Activated CD4-positive, alpha-beta T cell treated with anti-CD3 and anti-CD28 coated beads, Interleukin-2, amount 10 ng/mL, durations not matched to agents 7 days and 5 days (primary cell): ENCODE measurements at places on chromosomes 3 and 15. TPM values are rescaled to one million over a fixed set of nuclear protein-coding genes. Genes with fewer than 3 reads are reported as not detected.

- DNase-seq, result no peak
Observed at GRCh38 chr3:52775877-52776276, 1.5 kb upstream of the ITIH1 start.

GRCh38 chr3:72434296-72434695 lies 413.9 kb downstream of the SHQ1 start:
- no peak for DNase-seq

DNA sequence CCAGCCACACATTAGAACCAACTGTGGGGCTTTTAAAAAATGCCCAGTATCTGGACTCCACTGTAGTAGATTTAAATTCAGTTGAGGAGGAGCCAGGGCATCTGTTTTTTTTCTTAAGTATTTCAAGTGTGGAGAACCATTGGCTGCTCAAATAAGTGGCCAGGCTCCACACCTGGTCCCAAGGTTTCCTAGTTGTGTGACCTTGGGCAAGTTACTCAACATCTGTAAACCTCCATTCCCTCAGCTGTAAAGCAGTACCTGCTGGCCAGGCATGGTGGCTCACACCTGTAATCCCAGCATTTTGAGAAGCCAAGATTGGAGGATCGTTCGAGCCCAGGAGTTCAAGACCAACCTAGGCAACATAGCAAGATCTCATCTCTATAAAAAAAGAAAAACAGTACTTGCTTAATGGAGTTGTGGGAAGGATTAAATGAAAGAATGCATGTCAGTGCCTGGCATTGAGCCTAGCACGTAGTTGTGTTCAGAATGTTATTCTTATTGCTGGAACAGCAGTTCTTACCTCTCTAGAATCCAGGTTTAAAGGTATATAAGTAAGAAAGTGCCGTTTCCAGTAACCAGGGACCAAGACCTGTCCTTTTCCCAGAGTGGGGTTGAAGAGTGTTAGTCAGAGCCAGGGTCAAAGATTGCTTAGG lies 2.0 kb downstream of the PPP1R14D start:
- DNase-seq, result no peak

- no peak for DNase-seq
Observed at GRCh38 chr3:19151171-19151570, 2.9 kb downstream of the KCNH8 start.

DNA sequence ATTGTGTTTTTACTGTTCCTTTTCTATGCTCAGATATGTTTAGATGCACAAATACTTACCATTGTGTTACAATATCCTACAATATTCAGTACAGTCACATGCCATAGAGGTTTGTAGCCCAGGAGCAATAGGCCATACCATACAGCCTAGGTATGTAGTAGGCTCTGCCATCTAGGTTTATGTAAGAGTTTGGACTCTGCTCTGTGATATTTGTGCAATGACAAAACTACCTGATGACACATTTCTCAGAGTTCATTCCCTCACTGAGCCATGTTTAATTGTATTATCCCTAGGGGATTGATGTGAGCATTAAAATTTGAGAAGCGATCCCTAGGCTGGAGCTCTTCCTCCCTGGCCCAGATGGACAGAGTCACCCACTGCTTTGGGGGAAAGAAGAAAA lies 270.0 kb upstream of the PROK2 start:
- no peak for DNase-seq

- DNase-seq, result no peak
Observed at GRCh38 chr3:108940568-108941263, 13.0 kb downstream of the GUCA1C start.

DNA sequence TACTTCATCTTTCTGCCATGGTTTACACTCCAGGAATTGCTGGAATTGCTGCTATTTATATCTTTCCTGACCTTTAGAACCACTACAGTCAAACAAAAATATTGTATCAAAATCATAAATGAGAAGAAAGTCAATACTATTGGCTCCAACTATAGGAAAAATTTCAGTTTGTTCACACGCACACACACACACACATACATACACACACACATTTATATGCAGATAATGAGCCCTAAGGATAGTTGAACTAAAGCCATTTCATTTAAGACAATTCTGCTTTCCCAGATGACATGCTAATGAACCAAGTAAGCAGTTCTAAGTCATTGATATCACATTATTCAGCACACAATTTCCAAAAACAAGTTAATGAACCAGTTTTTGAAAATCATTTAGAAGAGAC lies 627.3 kb downstream of the PLOD2 start:
- DNase-seq, result no peak

The CLDN16 gene
- not detected for total RNA-seq

DNA sequence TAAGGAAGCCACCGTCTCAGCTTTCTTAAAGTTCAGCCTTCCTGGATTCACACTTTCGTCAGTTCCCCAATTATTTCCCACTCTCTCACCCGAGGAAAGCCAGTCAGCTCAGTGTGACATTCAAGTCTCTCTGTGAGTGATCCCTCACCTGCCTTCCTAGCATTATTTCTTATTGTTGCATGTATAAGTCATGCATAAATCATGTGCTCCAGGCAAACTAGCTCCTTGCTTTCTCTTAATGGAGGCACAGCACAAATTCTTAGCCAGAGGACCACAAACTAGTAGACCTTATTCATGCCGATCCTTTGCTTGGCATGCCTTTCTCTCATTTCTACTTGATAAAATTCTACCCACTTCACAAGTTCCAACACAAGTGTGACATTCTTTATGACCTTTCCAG lies 44.3 kb downstream of the CLDN11 start:
- no peak for DNase-seq

DNA sequence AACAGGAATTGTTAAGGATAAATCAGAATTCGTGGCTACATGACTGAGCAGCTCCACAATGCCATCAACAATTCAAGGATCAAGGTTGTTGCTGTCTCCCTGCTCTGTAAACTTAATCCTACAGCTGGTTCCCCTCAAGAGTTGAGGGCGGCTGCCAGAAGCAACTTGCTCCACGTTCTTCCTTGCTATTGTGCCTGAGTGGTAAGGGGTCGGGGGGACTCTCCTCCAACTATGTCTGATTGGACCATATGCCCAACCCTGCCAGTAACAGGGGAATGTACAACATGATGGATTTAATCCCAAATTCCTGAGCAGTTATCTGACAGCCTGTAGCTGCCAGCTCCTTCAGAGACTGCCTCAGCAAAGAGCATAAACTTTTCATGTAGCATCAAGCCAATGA lies 37.9 kb upstream of the MECOM start:
- no peak for DNase-seq

DNA sequence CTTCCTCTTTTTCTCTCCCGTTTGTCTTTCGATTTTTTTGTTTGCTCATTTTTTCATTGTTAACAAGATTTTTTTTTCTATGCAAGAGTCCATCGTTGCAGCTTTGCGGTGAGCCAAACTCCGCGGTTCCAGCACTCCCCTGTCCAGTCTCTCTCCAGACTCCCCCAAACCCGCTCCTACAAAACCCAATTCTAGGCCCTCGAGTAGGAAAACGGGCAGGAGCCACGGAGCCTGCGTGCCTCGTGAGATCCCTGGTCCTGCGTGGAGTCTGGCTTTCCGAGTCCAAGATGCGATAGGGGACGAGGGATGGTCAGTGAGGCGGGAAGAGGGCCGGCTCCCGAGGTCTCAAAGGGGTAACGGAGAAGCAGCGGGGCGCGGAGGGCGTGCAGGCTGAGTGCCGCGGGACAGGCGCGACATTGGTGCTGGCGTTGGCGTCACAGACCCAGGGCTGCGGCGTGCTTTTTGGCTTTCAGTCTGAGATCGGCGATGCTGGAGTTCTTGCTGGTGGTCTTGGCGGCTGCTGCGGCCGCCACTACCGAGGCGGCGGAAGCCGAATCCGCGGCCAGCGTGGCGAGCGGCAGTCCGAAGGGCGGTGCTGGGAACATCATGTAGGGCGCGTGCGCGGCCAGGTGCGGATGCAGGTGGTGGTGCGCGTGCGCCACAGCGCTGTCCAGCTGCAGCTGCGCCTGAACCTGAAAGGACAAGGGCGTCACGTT lies 8.5 kb downstream of the SHOX2 start:
- peak; percentile 67 for DNase-seq

The DYNLT2B gene
- total RNA-seq, result 23.0 TPM

- DNase-seq, result no peak
Observed at GRCh38 chr3:61222467-61222866, 28.8 kb downstream of the FHIT start.

DNA sequence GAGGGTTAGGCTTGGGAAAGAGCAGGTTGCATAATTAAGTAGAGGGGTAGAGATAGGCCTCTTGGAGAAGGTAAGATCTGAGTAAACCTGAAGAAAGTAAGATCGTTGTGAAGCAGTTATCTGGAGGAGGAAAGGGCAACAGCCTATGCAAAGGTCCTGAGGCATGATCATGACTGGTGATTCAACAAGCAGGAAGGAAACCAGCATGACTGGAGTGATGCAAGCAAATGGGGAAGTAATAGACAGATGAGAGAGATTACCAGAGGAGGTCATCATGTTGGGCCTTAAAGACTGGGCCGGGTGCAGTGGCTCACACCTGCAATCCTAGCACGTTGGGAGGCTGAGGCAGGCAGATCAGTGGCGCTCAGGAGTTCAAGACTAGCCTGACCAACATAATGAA lies 360.2 kb downstream of the EPHB1 start:
- no peak for DNase-seq

DNA sequence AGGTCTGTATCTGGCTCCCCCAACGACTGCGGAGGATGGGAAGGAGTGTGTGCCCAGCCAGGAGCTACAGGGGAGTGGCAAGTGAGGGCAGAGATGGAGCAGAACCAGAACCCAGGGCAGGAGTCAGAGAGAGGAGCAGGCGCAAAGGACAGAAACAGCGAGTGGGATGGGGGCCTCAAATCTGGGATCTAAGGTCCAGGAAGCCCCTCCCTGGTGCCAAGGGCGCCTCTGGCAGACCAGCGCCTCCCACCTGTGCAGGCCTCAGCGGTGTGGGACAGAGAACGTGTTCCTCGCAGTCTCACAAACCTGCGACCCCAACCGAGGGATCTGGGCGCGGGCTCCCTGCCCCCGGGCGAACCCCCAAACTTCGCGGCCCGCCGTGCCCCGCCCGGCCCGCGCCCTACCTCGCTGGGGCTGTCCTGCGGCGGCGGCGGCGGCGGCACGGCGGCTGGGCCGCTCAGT lies 301 bp downstream of the PCBP4 start:
- DNase-seq, result no peak

DNA sequence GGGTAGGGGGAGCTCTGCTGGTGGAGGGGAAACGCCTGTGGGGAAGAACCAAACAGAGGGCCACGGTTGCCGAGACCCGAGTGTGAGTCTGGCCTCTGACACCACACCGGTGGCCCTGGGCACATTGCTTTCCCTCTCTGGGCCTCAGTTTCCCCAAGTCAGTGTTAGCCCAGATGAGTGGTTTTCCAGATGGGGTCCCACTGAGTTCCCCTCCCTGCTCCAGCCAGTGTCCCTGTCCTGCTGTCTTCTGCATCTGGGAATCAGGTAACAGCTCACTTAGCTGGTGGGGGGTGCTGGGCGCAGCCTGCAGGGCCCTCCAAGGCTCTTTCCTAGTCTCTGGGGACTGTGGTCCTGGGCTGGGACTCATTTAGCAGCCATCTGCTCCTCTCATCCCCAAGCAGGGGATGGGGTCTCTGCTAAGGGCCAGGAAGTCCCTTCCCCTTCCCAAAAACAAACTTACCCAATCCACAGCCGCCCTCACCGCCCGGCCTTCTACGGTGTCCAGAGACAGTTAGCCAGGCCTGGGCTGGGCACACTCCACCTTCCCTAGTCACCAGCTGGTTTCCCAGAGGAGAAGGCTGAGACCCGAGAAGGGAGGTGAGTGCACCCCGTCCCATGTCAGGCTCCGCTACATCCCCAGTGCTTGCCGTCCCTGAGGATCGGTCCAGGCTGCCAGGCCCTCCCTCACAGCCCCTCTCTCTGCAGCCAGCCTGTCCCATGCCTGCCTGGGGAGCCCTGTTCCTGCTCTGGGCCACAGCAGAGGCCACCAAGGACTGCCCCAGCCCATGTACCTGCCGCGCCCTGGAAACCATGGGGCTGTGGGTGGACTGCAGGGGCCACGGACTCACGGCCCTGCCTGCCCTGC lies 676 bp downstream of the GP9 start:
- no peak for DNase-seq

DNA sequence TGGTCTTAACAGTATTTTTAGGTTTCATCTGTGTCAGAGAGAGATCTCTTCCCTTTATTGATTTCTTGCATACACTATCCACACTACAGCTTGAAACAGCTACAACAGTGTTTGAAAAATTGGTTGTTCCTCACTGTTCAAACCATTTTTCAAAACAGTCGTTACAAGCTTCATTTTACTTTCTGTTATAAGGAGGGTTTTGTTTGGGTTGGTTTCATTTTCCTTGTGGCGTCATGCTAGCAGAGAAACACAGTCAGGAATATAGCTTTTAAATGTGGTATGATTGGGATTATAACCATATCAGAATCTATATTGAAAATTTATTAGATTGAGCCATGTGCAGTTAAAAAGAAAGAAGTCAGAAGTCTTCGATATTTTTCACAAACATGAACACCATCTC lies 400.6 kb downstream of the ZBTB20 start:
- no peak for DNase-seq

The RPL35A gene
- total RNA-seq, result 993 TPM

GRCh38 chr15:95025924-95026728 lies 794.8 kb downstream of the MCTP2 start:
- DNase-seq, result peak; percentile 28

GRCh38 chr3:128805772-128806171 lies 73.6 kb upstream of the ACAD9 start:
- no peak for DNase-seq

- DNase-seq, result no peak
Observed at GRCh38 chr15:25439369-25439836, 579 bp upstream of the UBE3A start.

DNA sequence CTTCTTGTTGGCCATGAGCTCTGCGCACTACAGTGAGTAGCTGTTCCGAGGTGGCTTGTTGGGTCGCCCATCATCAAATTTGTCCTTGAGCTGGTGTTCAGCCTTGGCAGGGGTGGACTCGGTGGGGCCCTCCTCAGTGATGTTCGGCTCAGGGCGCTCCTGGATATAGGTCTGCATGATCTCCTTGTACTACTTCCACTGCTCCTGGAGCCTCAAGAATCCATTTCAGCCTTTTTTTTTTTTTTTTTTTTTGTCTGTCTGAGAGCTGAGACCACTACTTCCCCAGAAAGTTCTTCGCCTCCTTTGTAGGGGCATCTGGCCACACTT lies 39.3 kb upstream of the ARL8B start:
- DNase-seq, result no peak

GRCh38 chr3:183924543-183924942 lies 39.9 kb upstream of the PARL start:
- DNase-seq, result no peak

The GP5 gene
- total RNA-seq, result 1.3 TPM
